Karpas-422 (cell line): ENCODE measurements at places on chromosomes 16 and 17.

DNA sequence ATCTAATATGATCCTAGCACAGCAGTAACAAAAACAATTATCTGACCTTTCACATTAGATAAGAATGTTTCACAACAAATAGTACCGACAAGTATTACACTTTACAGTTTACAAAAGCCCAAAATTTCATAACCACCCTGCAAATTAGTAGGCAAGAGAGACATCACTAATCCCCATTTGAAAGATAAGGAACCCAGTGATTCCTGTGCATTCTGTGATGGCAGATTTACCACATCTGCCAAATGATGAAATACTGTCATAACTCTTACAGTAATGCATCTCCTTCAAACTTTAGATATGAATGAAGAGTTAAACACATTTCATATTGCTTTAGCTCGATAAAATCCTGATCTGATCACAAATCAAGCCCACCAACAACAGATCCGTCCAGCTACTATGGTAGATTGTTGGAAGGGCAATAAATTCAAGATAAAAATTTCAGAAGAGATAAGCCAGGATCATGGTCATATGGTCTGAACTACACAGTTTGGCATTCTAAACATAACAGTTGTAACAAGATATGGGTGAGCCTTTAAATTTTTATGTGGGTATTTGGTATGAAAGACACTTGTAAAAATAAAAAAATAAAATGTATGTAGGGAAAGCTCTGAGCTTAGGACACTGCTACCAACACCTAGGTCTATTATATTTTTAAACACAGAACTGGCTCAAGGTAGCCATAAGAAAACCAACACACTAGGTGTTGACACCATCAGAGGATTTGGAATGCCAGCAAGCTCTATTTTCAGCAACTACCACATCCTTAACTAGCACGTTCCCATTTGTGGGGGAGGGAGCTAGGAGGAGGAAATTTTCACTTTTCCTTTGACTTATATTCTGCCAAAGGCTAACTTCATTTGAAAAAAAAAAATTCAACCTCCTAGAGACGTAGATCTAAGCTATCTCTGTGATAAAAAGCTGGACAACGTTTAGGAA is 9.3 kb downstream of the YWHAE start:
- DNase-seq: no peak

DNA sequence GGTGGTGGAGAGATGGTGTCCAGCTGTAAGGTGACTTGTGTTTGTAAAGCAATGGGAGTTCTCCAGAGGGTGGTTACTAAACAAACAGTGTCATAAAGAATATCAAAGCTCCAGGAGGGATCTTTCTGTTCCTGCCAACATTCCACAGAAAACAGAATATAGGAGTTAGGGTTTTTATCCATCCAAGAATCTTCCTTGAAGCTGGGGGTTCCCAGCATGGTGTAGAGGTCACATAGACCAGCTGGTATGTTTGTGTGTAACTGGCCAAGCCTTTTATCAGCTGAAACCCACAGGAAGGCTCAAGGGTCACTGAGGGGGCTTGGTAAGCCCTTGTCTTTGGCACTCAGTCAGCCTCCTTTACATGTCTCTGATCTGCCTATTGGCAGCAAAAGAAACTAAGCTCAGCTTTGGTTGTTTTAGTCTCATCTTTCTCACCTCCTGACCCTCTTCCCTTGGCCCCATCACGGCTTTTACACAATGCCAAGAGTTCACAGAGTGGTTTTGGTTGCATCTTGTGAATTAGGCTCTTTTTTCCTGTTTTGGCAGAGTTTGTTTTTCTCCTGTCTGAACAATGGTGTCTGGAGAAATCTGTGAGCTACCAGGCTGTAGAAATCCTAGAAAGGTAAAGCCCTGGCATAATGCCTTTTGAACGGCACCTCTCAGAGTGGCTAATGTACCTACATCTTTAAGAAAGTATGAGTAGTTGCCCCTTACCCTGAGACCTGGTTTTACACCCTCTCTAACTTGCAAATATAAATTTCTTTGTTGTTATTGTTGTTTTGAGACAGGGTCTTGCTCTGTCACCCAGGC is 4.6 kb downstream of the CNTD1 start:
- no peak for DNase-seq

GRCh38 chr16:55640701-55641327 is 15.0 kb upstream of the SLC6A2 start:
- no peak for DNase-seq

DNA sequence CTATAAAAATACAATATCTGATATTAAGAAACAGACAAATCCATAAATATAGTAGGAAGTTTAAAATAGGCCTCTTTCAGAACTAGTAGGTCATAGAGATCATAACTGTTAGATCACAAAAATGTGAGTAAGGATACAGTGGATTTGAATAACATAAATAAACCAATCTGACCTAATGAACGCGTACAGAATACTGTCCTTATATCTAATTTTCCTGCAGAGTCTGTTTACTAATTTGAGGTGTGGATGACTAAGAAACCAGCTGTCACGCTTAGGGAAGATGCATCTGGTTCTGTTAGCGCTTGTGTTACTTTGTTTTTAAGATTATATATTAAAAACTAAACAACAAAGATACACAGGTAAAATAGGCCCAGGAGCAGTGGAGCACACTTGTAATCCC is 14.8 kb downstream of the CPD start:
- no peak for DNase-seq

DNA sequence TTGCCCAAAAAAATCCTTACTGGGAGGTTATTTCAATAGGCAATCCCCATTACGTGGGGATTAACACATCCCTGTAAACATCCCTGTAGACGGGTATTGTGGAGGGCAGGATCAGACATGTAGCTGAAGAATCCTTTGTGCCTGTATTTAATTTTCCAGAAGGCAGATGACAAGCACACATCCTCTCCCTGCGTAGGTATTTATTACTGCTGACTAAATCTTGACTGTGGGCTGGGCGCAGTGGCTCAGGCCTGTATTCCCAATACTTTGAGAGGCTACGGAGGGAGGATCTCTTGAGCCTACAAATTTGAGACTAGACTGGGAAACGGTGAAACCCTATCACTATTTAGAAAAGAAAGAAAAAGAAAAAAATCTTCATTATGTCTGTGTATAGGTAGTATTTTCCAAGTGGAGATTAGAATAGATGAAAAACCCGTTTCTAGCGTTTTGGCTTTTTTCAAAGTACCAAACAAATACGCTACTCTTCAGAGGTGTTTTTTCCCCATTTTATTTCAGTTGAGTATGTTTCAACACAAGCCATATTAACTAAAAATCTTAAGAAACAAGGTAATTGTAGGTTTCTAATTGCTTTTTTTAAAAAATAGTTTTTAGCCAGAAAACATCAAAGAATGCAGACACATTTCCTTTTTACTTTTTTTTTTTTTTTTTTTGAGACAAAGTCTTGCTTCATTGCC is 1.5 kb upstream of the MARF1 start:
- DNase-seq: no peak

DNA sequence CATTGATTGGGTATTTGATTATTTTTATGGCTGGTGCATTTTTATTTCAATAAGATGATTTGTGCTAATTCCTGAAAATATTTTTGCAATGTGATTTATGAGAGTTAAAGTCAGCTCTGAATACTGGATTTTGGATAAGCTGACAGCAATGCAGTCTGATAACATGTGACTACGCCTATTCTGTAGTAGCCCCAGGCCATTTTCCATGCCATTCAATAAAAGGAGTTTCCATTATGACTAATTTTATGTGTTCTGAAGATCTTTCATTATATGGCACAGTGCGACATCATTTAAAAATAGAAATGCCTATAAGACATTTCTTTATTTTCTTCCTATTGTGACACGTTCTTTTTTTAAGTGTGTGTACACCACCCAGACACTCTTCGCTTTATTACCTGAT is 46.3 kb downstream of the KCNJ2 start:
- DNase-seq: no peak

DNA sequence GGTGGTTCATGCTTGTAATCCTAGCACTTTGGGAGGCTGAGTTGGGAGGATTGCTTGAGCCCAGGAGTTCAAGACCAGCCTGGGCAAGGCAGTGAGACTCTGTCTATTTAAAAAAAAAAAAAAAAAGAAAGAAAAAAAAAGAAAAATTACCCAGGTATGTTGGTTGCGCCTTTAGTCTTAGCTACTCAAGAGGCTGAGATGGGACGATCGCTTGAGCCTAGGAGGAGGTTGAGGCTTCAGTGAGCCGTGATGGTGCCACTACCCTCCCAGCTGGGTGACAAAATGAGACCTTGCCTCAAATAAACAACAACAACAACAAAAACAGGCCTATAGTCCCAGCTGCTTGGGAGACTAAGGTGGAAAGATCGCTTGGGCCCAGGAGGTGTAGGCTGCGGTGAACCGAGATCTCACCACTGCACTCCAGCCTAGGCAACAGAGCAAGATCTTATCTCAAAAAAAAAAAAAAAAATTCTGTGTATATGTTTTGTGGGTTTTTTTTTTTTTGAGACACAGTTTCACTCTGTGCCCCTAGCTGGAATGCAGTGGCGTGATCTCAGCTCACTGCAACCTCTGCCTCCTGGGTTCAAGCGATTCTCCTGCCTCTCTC is 12.5 kb upstream of the ANKRD40CL start:
- peak; percentile 20 for DNase-seq

DNA sequence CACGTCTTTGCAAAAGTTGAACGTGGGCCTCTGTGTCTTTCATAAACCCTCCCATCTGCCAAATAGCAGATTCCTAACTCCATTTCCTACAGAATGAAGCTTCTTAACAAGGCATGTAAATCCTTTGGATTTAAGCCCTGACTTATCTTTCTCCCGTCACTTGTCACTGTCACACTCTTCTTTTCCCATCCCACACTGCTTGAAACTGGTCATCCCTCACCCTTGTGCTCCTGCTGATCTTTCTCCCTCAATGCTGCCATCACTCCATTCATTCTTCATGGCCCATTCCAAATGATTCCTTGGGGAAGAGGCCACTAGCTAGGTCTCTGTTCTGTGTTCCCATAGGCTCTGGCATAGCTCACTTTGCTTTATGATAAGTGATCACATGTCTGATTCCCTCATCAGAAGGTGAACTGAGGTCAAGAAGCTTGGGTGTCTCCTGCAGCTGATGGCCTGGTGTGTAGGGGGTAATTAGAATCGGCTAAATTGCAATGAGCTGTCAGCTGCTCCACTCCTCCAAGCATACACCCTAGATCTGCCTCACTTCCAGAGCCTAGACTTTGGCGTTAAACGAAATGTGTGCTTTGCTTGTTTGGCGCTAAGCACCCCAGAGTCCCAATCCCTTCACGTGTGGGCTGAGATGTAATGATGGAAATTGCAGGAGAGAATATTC is 61.7 kb downstream of the PECAM1 start:
- DNase-seq: no peak

- peak; percentile 68 for DNase-seq
These were observed 1.8 kb upstream of the WDR90 start for GRCh38 chr16:647173-647902.

DNA sequence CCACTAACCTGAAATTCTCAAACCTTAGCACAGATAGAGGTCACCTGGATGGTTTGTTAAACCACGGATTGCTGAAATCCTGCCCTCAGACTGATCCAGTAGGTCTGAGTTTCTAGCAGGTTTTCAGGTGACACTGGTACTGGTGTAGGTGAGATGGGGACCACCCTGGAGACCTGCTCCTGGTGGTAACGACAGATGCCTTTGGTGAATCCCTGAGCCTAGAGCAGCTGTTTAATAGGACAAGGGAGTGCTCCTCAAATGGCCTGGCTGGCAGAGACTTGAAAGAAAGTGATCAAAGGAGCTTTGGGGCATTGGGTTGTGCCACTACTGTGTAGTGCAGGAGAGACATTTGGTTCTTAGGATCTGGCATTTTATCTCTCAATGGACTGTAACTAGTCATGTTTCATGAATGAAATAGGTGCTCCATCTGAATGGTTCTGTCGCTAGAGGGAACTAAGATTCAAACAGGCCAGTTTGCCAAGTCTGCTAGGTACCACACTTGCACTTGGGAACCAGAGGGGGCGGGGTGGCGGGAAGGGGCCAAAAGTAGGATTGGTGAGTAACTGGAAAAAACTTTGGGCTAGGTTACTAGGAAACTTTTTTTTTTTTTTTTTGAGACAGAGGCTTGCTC is 2.9 kb upstream of the IFI35 start:
- peak; percentile 61 for DNase-seq

DNA sequence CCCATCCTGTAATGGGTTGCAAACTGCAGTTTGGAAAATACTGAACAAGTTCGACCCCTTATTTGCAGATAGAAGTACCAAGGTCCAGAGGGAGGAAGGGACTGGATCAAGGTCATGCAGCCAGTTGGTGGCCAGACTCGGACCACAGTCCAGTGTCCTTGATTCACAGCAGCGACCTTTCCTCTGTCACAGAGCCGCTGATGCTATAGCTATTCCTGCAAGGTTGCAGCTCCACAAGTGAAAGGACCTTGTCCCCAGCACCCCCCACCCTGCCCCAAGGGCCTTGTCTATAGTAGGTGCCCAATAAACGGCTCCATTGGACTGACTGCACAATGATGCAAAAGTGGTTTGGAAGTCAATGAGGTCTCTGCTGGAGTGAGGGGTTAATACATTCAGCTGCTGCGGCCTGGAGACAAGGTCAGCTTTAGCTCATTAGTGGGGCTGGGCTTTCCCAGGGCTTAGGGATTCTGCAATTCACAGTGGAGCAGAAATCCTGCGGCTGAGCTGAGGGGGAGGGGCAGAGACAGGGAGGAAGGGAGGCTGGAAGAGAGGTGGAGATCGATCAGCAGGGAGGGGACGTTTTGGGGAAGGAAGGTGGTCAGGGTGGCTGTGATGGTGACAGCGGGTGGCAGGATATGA is 13.4 kb upstream of the CRHR1 start:
- no peak for DNase-seq

GRCh38 chr17:57523926-57524632 is 221.0 kb downstream of the CCDC182 start:
- peak; percentile 90 for DNase-seq

DNA sequence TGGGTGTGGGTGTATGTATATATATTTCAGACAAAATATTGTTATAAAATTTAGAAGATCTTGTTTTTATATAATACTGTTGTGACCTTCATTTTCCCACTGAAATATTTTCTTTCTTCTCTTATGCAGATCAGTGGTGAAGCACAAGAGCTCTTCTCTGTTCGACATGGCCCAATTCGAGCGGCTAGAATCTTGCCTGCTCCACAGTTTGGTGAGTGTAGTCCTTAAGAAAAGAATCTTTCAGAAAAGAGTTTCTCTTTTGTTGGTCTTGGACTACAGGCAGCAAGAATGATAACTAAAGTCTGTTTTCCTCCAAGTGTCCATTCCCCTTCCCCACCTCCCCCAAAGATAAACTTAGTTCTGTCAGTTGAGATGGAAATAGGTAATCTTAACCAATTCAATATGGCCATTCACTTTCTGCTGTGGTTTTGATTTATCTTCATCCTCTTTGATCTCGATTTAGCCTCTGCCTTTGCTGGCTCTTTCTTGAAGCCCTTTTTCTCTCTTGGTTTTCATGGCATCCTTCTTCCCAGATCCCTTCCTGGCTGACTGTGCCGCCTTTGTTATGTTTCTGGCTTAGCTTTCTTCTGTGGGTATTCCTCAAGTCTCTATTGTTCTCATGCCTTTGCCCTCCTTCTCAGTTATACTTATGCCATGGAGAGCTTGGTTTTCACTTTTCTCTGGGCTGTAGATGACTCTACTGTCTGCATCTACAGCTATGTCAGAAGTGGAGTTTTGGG is 69.6 kb downstream of the BCAS3 start:
- DNase-seq: no peak

- DNase-seq: no peak
These were observed 85.5 kb downstream of the SHISA6 start for GRCh38 chr17:11326492-11326891.

- DNase-seq: peak; percentile 72
These were observed 610 bp downstream of the C16orf74 start for GRCh38 chr16:85750146-85750826.
